Non-pigmented ciliary epithelial cell (primary cell): ENCODE measurements at places on chromosomes 11 and 22.

DNA sequence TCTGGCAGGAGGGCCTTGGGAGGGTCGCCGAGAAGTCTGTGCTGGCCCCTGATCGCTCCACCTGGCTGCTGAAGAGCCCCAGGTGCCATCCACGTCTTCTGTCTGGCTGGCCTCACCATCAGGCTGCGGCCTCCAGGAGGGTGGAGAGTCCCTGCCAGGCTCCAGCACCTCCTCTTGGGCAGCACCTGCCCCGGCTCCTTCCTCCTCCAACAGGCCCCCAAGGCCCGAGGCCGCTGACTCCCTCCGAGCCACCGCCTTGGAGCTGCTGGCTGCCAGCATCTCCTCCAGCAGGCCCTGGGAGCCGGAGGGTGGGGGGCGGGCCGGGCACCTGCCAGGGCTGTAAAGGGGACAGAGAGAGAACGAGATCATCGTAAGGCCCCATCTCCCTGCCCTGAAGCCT, 22.3 kb downstream of the TNKS1BP1 start:
- DNase-seq = no peak

GRCh38 chr11:77039491-77040400, 5.5 kb downstream of the B3GNT6 start:
- no peak for DNase-seq

DNA sequence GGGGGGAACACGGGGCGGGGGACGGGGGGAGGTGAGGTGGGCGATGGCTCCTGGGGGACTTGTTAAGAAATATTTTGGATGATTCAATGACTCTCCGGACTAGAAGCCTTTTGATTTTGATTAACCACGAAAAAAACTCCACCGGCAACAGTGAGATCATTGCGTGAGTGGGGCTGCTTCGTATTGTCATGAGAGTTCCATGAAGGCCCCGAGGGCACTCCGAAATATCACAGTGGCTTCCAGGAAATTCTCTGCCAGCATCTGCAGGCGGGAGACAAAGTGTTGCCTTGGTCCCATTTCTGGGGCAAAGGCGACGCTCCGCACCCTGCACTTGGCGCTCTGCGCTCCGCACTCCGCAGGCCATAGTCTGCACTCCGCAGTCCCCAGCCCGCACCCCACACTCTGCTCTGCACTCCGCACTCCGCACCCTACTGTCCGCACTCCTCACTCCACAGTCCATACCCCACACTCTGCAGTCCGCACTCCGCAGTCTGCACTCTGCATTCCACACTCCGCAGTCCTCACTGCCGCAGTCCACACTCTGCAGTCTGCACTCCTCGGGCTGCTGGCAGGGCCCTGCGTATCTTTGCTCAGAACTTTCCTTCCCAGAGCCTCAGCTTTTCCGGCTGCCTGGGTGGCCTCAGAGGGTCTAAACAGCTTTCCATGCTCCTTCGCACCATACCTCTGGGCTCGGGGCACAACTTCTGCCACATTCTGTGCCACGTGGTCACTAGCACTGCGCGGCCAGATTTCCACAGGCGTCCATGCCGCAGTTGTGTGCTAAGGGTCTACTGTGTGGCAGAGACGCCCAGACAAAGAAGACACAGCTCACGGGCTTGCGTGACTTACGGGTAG, 61.1 kb downstream of the LINC01488 start:
- DNase-seq = no peak

GRCh38 chr11:21180182-21180581, 510.8 kb downstream of the NELL1 start:
- DNase-seq = no peak

DNA sequence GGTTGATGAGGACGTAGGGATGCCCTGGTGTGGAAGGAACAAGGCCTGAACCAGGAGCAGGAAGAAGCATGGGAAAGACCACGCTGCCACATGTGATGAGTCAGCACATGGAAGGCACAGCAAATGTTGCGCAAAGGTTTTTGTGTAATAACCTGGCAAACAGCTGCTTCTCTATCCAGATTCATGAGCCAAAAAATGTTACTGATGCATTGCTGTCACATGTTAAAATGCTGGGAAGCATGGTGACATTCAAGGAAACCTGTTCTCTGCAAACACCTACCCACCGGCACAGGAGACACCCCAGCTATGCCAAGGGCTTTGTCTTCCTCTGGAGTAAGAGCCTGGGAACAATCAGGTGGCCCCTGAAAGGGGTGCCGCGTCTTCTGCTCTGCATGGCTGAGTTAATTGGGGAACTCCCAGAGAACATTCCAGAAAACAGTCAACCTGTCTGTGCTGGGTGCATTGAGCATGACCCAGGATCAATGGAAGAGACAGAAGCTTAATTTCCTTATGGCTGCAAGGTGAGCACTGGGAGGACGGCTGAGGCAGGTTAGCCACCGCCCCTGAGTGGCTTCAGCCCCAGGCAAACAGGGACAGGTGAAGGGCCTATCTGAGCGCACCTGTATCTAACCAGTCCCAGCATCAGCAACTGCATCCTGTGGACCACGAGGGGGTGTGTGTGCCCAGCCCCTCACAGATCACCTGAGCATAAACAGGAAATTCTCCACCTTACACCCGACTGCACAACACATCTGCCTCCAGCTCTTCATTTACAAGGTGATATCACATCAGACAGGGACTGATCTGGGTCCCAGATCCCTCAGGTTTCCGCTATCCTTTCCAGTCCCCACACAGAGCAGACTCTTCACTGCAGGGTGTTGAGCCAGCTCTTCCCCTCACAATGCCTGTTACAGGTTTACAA, 108.4 kb downstream of the GGTLC2 start:
- no peak for DNase-seq

GRCh38 chr11:92424281-92424680, 199.7 kb downstream of the FAT3 start:
- no peak for DNase-seq
